ENCODE measurements at places on chromosomes 6 and 20.
A peak's percentile ranks its signal among the peaks of the same experiment; 100 is the strongest.

DNA sequence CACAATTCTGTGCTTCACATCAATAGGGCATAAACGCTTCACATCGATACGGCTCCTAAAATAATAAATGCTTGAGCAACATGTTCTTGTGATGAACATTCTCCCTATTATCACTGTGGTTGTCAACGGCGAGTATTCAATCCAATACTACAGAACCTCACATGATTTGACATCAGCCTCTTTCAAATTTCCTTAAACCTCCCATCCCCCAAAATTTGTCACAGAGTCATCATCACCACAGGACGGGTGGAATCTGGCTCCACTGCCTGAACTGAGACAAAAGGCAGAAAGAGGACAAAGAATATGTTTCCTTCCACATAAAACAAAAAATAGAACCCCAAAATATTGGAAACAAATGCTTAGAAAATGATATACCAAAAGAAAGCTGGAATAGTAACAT lies 7.3 kb downstream of the THEMIS start:
- no peaks in the 10 kb centered on the region for H3K27me3 ChIP-seq
- H3K4me3 ChIP-seq: no peak overlapping the region
- no peak overlapping the region for H3K27ac ChIP-seq
- H3K4me1 ChIP-seq: no peaks in the 10 kb centered on the region
- H3K36me3 ChIP-seq: no peaks in the 10 kb centered on the region

DNA sequence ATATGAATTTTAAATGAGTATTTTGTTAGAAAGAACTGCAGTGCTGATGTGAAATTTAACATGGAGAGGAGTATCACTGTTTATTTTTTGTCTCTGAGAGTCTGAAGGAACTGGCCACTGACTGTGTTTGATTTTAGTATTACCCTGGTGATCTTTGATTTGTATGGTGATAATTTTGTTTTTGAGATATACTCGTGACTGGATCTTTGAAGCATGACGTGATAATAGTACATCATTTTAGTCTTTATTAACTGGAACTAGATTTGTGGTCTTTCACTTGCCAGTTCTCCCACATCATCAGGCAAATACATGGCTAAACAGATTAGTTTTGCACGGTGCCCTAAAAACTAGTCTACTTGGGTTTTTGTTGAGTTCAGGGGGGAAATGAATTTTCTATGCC lies 55.5 kb downstream of the ARID1B start:
- H3K4me3 ChIP-seq: no peak overlapping the region
- no peak for DNase-seq
- H3K27me3 ChIP-seq: no peaks in the 10 kb centered on the region
- 0 out of 2 replicates have a peak, but pooled peaks cover 4% of the 10 kb centered on the region for H3K36me3 ChIP-seq
- no peak overlapping the region for H3K27ac ChIP-seq

- peak overlapping the region; percentile 86 for H3K4me3 ChIP-seq
- DNase-seq: peak; percentile 76
- no peak overlapping the region for H3K27ac ChIP-seq
- H3K27me3 ChIP-seq: no peaks in the 10 kb centered on the region
- H3K4me1 ChIP-seq: 0 out of 2 replicates have a peak, but pooled peaks cover 7% of the 10 kb centered on the region
Measured at GRCh38 chr6:167825332-167826229, 1.1 kb upstream of the AFDN start.

- DNase-seq: no peak
- H3K27ac ChIP-seq: 0 out of 2 replicates have a peak overlapping the region, but pooled peaks have one; percentile 63
- peaks cover 31% of the 10 kb centered on the region for H3K4me1 ChIP-seq
- no peaks in the 10 kb centered on the region for H3K27me3 ChIP-seq
Measured at GRCh38 chr6:72561629-72562028, 60.2 kb upstream of the KCNQ5 start.

Measured in GM23248 (cell line).